ENCODE measurements at places on chromosomes 5 and 9. TPM values are rescaled to one million over a fixed set of nuclear protein-coding genes. Genes with fewer than 3 reads are reported as not detected.

GRCh38 chr9:119257592-119257991 lies 111.6 kb downstream of the BRINP1 start:
- DNase-seq: no peak

DNA sequence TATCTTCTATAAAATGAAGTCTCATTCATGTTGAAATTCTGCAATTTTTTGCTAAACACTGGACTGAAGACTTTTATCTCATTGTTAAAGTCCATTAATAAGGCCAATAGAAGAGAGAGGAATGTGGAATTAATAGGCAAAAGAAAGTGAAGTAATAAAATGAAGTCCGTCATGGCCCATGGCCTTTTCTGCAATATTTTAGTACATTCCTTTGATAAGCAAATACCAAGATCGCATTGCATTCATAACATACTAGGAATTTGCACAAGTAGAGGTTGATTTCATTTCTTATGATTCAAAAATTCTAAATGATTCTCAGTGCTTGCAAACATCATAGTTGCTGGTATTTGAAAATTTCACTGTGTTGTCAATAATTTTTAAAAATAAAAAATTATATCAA lies 664.0 kb downstream of the NR2F1-AS1 start:
- no peak for DNase-seq

GRCh38 chr5:170743876-170744212 lies 39.7 kb upstream of the GABRP start:
- DNase-seq: no peak

DNA sequence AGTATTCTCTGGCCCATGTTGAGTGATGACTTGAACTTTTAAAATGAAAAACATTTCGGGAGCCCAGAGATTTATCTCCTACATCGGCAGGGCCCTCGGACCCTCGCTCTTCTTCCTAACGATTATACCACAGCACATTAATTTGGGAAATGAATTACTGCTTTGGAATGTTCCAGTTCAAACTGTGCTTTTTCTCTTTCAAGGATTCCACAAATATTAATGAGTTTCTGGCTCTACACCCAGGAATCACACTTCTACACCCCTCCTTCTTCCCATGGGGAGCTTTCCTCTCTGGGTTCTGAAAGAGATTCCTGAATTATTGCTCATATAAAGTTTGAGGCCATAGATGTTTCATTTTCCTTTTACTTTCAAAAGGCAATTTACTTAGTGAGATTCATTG lies 41.2 kb downstream of the NSG2 start:
- no peak for DNase-seq

- DNase-seq: peak; percentile 69
Measured at GRCh38 chr9:115234094-115234493, 116.1 kb upstream of the TNC start.

- DNase-seq: no peak
Measured at GRCh38 chr5:135020111-135020895, 13.7 kb downstream of the PITX1 start.

DNA sequence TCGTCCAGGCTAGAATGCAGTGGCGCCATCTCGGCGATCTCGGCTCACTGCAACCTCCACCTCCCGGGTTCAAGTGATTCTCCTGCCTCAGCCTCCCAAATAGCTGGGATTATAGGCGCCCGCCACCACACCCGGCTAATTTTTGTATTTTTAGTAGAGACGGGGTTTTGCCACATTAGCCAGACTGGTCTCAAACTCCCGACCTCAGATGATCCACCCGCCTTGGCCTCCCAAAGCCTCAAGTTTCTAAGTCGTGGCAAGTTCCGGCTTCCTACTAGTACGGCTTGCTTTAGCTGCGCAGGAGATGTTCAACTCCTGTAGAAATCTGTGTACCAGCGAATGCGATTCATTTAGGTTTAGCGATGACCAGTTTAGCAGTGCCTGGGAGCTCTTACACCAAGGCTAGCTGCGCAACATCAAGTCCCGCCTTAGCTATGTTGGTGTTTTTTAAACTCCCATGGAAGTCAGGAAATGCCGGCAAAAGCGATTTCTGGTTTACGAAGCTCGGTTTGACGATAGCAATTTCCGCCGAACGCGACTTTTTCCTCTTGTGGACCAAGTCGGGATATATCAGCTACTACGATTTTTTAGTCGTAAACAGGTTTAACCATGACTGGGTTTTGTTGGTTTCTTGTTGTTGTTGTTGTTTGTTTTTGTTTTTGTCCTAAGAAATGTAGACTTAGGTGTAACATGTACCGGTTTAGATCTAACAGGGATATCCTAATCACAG lies 46.4 kb downstream of the ANXA2R start:
- no peak for DNase-seq

DNA sequence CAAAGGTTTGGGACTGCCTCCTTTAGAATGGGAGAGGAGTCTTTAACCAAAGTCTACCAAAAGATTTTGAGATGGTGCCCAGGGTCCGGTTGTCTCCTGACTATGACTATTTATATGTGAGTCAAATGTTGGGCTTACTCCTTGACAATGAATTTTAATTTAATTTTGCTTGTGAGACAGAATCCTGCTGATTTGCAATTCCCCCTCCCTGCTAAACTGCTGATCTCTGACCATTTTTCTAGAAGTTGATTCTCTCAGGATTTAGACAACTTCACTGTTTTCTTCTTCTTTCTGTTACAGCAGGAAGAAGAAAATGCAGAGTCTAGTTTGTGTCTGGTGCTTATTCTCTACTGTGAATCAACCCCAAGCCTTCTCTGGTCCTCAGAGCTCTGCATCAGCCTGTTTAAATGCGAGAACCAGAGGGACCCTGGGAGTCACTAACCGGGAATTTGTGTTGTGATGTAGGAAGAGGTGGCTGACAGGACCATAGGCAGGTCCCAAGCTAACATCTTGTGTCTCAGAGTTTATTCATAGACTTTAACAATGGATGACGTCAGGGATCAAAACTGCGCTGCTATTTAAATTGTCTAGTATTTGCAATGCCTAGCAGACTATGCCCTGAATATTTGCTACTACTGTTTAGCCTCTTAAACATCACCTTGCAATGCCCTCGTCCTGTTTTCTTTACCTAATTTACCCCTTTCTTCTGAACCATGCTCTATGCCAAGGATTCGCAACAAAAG lies 124.0 kb upstream of the TAF11L2 start:
- DNase-seq: no peak

GRCh38 chr5:74943905-74944304 lies 77.7 kb upstream of the FAM169A start:
- no peak for DNase-seq

GRCh38 chr5:22051881-22052280 lies 801.3 kb downstream of the CDH12 start:
- DNase-seq: no peak

DNA sequence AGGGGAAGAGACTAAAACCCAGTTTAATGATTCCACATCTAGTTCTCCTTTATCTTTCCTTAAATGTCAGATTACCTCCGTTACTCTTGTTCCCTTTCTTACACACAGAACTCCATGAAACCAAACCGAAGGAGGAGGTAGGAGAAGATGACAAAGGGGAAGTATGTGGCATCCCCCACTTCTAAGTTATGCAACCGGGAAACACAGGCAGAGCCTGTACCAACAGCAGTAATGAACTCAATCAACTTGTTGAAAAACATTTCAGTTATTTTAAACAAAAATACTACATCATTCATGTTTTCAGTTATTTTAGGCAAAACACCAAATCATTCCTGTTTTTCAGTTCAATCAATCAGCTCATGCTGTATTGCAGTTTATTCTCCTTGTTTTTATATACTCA lies 101.8 kb downstream of the PCSK1 start:
- no peak for DNase-seq

DNA sequence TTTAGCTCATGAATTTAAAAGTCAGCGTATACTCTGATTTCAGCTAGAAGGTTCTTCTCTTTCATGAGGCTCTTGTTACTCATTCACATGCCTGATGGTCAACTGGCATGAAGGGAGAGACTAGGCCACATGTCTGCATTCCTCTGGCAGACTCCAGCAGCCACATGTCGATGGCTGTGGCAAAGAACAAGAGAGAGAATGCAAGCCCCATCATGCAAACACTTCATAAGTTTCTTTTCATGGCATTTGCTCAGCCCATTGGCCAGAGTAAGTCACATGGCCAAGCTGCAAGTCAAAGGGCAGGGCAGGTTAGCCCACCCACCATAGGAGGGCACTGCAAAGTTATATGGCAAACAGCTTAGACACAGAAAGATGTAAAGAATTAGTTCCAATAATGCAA lies 5.4 kb downstream of the KCNV2 start:
- no peak for DNase-seq

GRCh38 chr5:10528056-10528816 lies 35.6 kb upstream of the ANKRD33B start:
- peak; percentile 57 for DNase-seq

DNA sequence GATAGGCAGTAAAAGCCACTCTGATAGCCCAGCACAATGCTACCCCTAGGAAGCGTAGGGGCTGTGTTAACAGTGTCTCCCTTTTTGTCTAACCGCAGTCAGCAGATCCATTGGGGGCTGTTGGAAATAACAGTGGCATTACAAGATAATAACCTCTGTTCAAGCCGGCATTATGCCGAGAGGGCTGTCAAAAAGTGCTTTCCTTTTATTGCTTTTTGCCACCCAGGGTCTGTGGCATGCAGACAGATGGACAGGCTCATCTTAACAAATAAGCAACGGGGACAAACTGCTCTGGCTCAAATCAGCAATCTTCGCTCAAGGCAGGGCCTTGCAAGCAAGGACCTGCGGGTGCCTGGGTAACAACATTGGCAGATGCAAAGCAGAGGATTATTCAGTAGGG lies 123.3 kb downstream of the TLR4 start:
- DNase-seq: no peak

The P4HA2 gene
- 24.0 TPM for total RNA-seq

The IL3 gene
- total RNA-seq: not detected

The FYB1 gene
- total RNA-seq: 10.5 TPM

The SVEP1 gene
- total RNA-seq: 2.9 TPM

The CCL27 gene
- 0.44 TPM for total RNA-seq

The ACSL6 gene
- total RNA-seq: not detected

Measured in PC-9 (cell line).